ENCODE measurements at places on chromosomes 6 and 20.

- DNase-seq = no peak
Measured at GRCh38 chr6:102114402-102114801, 720.9 kb downstream of the GRIK2 start.

DNA sequence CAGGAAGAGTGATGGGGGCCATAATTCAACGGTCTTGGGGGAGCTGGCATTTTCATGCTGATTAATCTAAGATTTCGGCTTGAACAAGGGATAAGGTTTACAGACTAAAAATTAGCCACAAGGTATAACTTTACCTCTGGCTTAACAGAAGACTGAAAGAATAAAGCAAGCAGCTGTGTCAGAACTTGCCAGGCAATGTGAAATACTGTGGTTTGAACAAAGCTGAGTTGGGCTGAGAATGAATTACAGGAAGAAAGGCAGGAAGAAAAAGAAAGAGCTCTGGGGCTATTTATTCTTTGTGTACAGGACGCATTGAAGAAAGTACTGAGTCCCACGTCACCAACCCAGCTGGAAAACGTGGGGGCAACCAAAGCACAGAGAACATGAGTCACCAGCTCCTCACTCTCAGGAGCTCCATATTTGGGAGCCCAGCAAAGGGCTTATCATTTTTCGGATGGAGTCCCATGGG, 121.5 kb upstream of the NEDD9 start:
- DNase-seq = no peak

GRCh38 chr20:8019998-8020247, 362 bp upstream of the TMX4 start:
- DNase-seq = no peak

DNA sequence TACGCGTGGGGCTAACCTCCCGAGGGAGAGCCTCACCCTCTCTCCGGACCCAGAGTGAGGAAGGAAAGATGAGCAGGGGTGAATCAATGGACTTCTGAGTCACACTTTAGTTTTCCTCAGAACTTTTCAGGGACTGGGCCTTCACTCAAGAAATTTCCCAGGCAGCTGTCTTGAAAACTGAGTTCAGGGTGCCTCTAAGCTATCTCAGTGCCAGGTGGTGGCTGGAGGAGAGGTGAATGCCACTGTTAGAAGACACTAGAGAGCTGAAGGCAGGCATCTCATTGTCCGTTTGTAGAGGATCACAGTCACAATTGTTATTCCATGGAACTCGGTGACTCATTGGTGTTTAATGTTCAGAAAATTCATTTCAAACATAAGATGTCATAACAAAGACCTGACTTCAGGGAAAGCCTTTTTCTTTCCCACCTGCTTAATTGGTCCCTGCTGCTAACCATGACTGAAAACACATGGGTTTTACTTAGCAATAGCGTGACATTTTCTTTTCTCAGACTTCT, 5.3 kb upstream of the SERPINB6 start:
- no peak for DNase-seq

DNA sequence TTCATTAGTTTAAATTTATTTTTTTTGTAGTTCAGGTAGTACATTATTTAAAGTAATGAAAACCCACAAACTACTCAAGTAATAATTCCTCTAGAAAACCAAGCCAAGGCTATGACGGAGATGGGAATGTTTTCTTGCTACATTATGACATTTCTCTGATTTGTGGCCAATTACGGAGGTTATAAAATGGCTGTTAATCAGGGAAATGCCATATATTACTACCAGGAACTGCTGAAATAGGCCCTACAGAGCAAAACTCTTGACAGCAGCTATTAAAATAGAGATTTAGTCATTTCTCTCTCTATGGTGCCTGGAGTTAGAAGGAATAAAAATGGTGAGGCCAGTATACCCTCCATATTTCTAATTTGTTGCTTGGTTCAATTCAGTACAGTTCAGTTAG, 280.0 kb downstream of the ARHGAP18 start:
- no peak for DNase-seq

GRCh38 chr6:31620586-31621319, at the start of gene PRRC2A:
TSS of gene PRRC2A (plus strand) at chr6:31620715. CDS start at chr6:31622790, 2,075 bp downstream.
- no peak for DNase-seq

DNA sequence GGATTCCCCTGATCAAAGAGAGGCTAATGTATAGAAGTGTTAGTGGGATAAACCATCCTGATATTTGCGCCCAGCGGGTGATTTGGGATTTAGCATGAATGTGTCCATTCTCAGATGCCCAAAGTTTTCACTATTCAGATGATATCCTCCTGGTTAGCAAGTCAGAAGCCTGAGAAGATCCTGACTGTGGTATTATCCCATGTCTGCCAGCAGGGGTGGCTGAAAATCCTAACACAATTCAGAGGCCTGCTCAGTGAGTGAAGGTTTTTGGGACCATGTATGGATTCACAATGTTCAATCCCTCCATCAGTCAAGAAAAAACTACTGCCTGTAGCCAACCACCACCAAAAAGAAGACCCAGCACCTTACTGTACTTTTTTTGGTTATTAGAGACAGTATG, 34.1 kb upstream of the SPACA1 start:
- DNase-seq = no peak

- no peak for DNase-seq
Measured at GRCh38 chr6:148509800-148510581, 167.4 kb downstream of the SASH1 start.

GRCh38 chr6:37316071-37316470, 37.7 kb upstream of the RNF8 start:
- DNase-seq = no peak

- no peak for DNase-seq
Measured at GRCh38 chr6:104183816-104184435, 675.8 kb downstream of the HACE1 start.
